ENCODE measurements at places on chromosomes 6 and 20.

GRCh38 chr6:40825102-40825501 lies 213.9 kb downstream of the UNC5CL start:
- DNase-seq: no peak

GRCh38 chr6:37127961-37128862 lies 41.7 kb upstream of the PIM1 start:
- DNase-seq: no peak

DNA sequence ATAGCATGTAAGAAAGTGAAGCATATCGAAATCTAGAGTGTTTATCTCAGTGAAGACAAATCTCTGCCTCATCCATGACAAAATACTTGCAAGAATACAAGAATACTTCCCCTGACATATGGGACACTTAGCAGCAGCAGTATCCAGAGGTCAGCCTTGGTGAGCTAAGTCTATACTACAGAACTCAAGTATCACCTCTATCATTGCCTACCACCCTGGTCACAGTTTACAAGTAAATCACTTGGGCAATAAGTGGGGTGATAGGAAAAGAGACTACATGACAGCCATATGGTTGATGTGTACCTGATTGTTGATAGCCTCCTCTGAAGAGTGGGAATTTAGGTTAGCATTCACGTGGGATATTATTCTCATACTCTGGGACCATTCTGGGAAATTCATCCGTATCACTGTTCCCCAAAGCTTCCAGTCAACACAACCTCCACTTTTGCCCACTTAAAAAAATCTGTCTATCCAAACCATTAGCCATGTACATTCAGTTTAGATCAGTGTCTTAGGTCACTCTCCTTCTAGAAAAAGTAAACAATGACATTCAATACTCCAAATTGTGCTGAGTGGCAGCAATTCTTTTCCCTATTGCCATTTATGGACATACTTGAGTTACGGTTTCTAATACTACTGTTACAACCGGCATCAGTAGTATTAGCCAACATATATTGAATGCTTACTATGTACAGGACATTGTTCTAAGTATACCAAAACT lies 118.2 kb upstream of the PRSS16 start:
- DNase-seq: no peak

DNA sequence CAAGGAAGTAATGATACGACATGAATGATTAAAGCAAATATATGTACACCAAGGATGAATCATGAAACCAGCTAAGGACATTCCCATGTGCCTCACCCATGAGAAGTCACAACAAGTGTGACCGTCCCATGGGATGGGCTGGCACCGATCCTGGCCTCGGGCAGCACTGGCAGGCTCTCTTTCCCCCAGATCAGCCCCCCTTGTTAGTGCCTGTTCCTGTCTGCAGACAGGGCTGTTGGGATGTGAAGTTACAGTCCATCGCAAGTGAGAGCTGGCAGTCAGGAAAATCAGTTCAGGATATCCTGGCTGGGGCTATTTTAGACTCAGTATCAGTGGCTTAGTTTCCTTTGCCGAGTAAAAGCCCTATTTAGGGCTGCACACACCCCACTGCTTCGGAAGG lies 129.2 kb upstream of the SNX9 start:
- DNase-seq: no peak

- no peak for DNase-seq
Measured at GRCh38 chr6:34462551-34462971, 3.3 kb upstream of the PACSIN1 start.

DNA sequence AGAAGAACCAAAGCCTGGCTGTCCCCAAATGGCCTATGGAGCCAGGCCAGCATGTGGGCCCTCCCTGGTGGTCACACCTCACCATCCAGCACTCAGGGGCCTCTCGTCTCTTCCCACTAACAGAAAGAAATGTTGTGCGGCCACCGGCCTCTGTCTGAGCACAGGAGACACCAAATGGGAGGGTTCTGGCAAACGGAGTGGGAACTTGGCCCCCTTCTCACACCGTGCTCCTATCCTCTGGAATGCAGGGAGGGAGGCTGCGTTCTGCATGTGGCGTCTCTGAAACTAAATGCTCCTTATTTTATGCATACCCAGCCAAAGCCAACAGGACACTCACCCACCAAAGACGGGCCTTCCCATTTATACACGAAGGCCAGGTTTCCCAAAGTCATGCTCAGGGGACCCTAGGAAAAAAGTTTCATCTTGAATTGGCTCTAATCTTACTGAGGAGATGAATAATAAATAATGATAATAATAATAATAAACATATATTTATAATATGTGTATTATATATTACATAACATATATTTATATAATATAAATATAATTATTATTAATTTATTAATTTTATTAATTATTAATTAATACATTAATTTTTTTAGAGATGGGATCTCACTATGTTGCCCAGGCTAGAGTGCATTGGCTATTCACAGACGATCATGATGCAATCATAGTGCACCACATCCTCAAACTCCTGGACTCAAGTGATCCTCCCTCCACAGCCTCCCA lies 102.4 kb downstream of the FOXF2 start:
- DNase-seq: no peak

- peak; percentile 53 for DNase-seq
Measured at GRCh38 chr6:106098383-106099234, 12.5 kb downstream of the PRDM1 start.

DNA sequence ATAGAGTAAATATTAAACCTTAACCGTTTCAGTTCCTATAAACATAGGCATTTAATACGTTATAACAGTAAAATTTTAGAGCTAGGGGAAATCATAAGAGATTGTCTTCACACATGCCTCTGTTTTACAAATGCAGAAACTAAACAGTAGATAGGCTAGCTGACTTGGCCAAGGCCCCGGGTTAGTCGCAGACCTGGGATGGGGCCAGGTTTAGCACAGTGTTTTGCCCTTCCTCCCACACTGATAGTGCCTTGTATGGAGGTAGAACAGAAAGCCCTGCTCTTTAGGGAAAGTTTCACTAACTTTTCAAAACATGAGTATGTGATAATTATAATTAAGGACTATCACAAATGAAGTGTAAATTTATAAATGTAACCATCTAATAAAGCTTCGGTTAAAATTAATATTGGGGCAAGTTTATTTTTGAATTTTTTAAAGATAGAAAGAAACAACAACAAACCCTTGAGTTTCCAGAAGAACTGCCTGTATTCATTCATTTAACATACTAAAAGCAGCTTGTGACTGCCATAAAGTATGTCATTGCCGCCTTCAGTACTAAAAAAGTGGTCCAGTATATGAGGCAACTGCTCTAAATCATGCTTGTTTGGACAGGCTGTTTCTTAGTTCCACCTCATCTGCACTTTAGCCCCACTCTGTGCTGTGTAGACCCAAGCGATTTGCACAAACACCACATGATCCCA lies 62.5 kb upstream of the LOC128125822 start:
- DNase-seq: no peak

DNA sequence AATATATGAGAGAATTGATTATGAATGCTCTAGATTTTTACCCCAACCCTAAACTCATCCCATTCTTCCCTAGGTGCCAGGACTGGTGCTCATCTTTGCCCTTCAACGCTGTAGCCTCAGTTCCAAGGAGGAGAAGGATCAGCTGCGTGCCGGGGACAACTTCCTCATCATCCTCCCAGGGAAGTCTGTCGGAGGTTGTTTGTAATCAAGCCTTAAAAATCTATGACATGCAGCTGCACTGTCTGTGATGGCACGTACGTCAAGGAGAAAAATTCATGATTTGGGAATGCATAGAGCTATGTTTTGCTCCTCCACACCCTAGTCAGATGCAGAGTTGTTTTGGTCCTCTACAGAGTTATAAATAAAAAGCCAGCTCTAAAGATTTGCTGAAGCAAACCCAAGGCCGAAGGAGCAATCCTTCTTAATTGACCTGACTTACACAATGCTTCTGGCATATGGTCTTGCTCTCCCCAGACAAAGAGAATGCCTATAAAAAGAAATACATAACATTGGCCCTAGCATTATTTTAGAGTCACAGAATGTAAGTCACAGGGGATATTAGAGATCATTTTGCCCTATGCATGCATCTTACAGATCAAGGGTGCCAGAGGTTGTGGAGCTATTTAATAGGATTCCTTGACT lies 244.2 kb downstream of the HIVEP2 start:
- no peak for DNase-seq
